ENCODE measurements at places on chromosomes 16 and 17.

GRCh38 chr17:44400226-44400847 lies 10.9 kb upstream of the ITGA2B start:
- peak; percentile 21 for DNase-seq

GRCh38 chr17:30339086-30339485 lies 5.2 kb upstream of the TMIGD1 start:
- no peak for DNase-seq

DNA sequence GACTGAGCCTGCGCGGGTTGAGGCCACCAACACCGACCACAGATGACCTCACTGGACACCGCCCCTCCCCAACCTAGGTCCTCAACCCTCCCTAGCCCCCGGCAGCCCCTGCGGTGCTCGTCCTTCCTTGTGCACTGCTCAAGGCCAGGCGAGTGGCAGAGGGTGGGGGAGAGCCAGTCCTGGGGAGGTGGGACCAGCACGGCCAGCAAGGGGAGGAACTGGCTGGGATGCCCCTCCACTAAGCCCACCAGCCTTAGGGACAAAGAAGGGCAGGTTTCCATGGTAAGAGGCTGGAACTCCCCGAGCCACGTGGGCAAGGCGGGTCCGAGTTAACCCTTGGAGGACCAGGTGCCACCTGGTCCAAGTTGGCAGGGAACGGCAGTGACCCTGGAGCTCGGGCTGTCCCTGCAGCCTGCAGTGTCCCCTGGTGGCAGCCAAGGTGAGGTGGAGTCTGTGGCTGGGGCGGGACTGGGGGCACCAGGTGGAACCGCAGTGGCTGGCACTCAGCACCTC lies 9.2 kb downstream of the FSCN2 start:
- peak; percentile 29 for DNase-seq

DNA sequence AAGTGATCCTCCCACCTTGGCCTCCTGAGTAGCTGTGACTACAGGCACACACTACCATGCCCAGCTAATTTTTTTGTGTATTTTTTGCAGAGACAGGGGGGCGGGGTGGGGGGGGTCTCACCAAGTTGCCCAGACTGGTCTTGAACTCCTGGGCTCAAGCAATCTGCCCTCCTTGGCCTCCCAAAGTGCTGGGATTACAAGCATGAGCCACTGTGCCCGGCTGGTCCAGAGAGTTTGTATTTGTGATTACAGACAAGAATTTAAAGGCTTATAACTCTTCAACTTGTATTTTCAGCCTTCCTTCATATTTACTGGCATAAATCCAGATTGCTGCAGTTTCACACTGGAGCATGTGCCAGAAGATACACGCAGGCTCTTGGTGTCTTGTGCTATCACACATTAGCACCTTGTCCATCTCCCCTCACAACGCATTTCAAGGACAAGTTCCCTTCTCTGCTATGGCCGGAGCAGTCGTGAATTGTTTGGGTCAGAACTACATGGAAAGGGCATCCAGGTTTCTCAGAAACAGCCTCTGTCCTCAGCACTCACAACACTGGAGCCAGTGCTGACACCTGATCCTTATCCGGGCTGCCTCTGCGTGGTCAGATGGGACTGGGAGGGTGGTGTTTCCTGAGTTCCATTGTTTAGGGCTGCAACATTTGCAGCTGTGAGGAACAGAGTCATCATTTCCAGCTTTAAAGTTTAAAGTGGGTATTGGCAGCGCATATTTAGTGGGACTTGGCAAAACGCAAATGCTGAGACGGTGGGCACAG lies 28.1 kb downstream of the WSCD1 start:
- DNase-seq = no peak

GRCh38 chr17:65519462-65519861 lies 42.0 kb downstream of the AXIN2 start:
- DNase-seq = no peak

GRCh38 chr16:53841884-53842283 lies 137.9 kb downstream of the FTO start:
- DNase-seq = no peak

GRCh38 chr16:2276368-2277195 lies 8.7 kb upstream of the RNPS1 start:
- no peak for DNase-seq

DNA sequence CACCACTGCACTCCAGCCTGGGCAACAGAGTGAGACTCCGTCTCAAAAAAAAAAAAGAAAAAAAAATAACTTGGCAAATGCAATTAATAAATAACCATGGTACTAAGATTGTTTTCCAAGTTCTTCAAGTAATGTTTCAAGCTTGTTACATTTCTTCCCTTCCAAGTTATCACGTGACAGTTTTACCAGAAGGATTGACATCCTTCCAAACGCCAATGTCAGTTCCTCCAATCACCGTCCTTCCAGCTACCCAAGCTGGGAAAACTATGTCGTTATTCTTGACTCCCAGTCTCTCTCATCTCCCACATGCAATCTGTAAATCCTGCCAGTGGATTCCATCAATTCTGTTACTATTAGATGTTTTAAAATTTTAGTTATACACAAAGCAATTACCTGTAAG lies 3.9 kb upstream of the PHAF1 start:
- no peak for DNase-seq
